Hepatocyte (in vitro differentiated cells): ENCODE measurements at places on chromosomes 13 and 19. TPM values are rescaled to one million over a fixed set of nuclear protein-coding genes. Genes with fewer than 3 reads are reported as not detected.

DNA sequence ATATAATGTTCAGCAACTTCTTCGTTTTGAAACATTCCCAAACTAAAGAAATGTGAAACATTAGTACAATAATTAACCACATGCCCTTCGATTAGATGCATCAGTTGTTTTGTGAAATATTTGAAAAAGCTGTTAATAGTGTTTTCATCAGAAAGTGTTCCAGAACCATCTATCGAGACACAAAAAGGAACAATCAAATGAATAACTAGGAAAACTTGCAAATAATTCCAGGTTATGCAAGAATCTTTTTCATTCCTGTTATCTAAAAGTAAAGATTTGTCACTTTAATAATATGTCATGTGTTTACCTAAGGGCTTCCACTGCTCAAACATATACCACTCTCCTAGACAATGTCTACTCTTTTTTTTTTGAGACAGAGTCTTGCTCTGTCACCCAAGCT lies 904.2 kb upstream of the MIR17HG start:
- no peaks in the 10 kb centered on the region for H3K36me3 ChIP-seq
- H3K4me3 ChIP-seq = no peak overlapping the region
- no peaks in the 10 kb centered on the region for H3K4me1 ChIP-seq
- H3K27ac ChIP-seq = no peak overlapping the region
- no peak for DNase-seq

GRCh38 chr19:2478756-2479555 lies 3.0 kb downstream of the GADD45B start:
- peaks cover 20% of the 10 kb centered on the region for H3K4me1 ChIP-seq
- DNase-seq = peak; percentile 85
- no peaks in the 10 kb centered on the region for H3K36me3 ChIP-seq
- no peaks in the 10 kb centered on the region for H3K27me3 ChIP-seq

DNA sequence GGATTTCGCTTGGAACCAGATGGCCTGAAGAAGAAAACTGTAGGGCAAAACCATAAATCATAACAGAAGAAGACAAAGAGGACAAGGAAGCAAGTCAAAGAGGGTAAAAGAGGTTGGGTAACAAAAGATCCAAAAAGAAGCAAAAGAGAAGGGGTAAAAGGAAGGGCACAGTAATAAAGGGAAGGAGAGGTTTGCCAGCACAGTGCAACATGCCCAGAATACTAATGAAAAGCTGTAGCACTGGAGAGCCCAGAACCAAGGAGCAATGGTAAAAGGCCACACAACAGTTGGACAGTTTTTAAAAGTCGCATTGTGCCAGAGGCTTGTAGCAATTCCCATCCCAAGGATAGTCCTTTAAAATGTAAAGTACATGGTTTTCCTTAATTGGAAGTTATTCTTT lies 506.6 kb downstream of the PCDH9 start:
- no peaks in the 10 kb centered on the region for H3K27me3 ChIP-seq
- no peaks in the 10 kb centered on the region for H3K4me1 ChIP-seq
- no peaks in the 10 kb centered on the region for H3K36me3 ChIP-seq

- peak overlapping the region; percentile 96 for H3K27ac ChIP-seq
- peaks cover 15% of the 10 kb centered on the region for H3K4me1 ChIP-seq
- H3K27me3 ChIP-seq = no peaks in the 10 kb centered on the region
Measured at GRCh38 chr19:18833849-18834643, 2.3 kb downstream of the UPF1 start.

DNA sequence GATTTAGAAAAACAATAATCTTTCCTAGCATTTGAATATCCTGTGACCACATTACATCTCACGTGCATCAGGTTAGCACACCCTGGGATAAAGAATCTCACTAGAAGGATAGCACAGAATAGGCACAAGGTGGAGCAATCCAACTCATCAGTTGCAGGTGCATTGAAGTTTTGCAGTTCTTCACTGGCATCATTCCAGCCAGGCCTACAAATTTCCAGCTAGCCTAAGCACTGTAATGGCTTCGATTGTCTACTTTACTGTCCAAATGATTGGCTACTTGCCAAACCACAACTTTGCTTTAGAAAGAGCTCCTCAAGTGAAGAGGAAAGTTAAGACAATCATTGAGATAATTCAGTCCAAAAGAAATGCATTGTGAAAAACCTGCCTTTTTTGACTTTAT lies 89.5 kb downstream of the SPRY2 start:
- H3K4me3 ChIP-seq = no peak overlapping the region
- H3K27ac ChIP-seq = no peak overlapping the region
- no peaks in the 10 kb centered on the region for H3K27me3 ChIP-seq

GRCh38 chr19:2064788-2065524 lies 13.9 kb upstream of the MKNK2 start:
- no peaks in the 10 kb centered on the region for H3K36me3 ChIP-seq
- H3K4me3 ChIP-seq = no peak overlapping the region
- no peaks in the 10 kb centered on the region for H3K27me3 ChIP-seq
- DNase-seq = peak; percentile 3
- peaks cover 25% of the 10 kb centered on the region for H3K4me1 ChIP-seq

- no peaks in the 10 kb centered on the region for H3K36me3 ChIP-seq
- DNase-seq = peak; percentile 84
- no peak overlapping the region for H3K4me3 ChIP-seq
Measured at GRCh38 chr13:39612023-39612637, 9.1 kb upstream of the LHFPL6 start.

DNA sequence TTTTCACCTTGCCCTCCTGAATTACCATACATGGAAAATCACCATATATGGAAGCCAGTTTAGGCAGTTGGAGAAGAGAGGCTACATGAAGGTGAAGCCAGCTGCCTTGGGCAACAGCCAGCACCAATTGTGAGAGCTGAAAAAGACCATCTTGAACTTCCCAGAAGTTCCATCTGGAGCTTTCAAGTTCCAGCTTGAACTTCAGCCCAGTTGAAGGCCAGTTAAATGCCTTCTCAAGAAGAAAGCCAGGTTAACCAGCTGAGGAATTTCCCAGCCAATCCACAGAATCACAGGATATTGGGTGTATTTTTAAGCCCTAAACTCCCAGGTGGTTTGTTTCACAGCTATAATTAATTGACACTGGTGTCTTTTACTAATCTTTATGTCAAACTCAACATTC lies 713.6 kb upstream of the MIR17HG start:
- H3K27me3 ChIP-seq = no peaks in the 10 kb centered on the region
- H3K36me3 ChIP-seq = no peaks in the 10 kb centered on the region
- DNase-seq = no peak
- no peak overlapping the region for H3K4me3 ChIP-seq
- H3K27ac ChIP-seq = no peak overlapping the region

DNA sequence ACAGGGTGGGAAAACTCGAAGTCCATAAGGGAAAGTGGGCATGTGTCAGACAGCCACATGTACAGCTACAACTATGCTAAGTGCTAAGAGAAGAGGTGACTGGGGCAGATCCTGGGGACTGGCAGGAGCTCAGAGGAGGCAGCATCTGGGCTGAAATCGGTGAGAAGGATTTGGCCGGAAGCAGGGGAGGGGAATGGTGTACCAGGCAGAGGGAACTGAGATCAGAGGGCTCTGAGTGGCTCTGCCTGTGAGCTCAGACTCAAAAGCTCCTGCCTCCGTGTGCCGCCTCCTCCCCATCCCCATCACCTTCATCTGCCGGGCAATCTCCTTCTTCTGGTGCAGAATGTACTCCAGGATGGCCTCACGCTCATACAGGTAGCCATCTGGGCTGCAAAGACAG lies 21.8 kb downstream of the NOSIP start:
- no peaks in the 10 kb centered on the region for H3K36me3 ChIP-seq
- H3K4me1 ChIP-seq = peaks cover 5% of the 10 kb centered on the region
- DNase-seq = no peak
- no peak overlapping the region for H3K4me3 ChIP-seq
- H3K27me3 ChIP-seq = no peaks in the 10 kb centered on the region

DNA sequence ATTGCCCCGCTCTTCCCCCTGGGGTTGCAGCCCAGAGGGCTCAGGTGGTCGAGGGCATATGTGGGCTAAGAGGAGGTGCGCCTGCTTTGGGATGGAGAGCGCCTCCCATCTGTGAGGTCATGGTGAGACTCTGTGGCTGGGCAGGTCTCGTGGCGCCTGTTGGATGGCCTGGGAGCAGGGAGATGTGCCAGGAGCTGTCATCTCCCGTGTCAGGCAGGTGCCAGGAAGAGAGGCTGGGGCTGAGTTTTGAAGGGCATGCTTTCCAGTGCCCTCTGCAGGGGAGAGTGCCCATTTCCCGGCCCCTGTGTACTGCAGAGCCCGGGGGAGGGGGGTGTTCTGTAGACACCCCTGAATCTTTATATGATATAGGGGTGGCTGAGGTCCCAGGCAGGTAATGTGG lies 2.8 kb downstream of the WTIP start:
- DNase-seq = no peak
- no peak overlapping the region for H3K27ac ChIP-seq
- H3K4me1 ChIP-seq = peaks cover 11% of the 10 kb centered on the region
- H3K27me3 ChIP-seq = no peaks in the 10 kb centered on the region
- H3K36me3 ChIP-seq = no peaks in the 10 kb centered on the region
- H3K4me3 ChIP-seq = no peak overlapping the region

DNA sequence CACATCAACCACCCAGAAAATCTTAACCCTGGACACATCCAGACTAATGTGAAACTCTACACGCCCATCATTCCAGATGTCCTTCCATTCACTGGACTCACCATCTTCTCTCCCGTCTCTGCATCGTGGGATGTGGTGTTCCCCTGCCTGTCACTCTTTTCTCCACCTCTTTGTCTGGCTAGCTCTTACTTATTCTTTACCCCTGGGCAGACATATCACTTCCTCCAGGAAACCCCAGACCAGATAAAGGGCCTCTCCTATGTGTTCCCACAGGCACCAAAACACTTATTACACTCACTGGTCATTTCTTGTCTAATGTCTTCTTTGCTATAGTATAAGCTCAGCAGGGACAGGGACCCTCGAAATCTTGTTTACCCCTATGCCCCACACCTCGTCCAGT lies 109.3 kb upstream of the IPO5 start:
- DNase-seq = no peak
- no peak overlapping the region for H3K4me3 ChIP-seq
- H3K4me1 ChIP-seq = no peaks in the 10 kb centered on the region
- H3K27me3 ChIP-seq = peaks cover 5% of the 10 kb centered on the region

DNA sequence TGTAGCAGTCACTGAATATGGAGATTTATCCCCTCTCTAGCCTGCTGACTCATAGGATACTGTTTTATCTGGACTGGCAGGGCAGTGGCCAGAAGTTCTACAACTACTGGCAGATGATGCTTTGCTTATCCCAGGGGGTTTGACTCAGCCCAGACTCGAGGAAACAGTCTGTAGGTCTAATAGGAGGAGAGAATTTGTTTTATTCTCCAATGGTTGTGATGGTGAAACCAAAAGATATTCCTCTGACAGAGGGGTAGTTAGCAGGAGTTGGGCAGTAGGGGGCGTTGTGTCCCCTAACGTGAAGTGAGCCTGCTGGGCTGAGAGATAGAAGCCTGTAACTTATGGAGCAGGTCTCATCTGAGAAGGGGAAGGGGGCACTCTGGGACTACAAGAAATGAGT lies 74.9 kb downstream of the WTIP start:
- peak; percentile 23 for DNase-seq
- no peaks in the 10 kb centered on the region for H3K4me1 ChIP-seq
- no peak overlapping the region for H3K4me3 ChIP-seq
- no peaks in the 10 kb centered on the region for H3K36me3 ChIP-seq

DNA sequence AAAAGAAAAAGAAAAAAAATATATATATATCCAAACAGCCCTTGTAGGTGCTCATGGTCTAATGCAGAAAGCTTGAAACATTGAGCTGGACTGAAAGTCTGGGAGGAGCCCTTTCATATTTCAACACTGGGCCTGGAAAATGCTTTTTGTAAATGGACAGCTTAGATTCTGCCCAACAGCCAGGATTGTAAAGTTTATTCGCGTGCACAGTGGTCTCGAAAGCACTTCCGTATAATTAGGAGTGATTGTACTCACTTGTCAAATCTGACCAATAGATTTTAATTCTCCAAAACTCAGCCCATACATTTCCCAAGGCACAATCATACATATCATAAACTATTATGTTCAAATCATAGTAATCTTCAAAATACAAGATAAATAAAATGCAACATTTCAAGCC lies 260.1 kb downstream of the COL4A1 start:
- H3K36me3 ChIP-seq = no peaks in the 10 kb centered on the region
- no peak overlapping the region for H3K4me3 ChIP-seq
- H3K4me1 ChIP-seq = peaks cover 10% of the 10 kb centered on the region
- no peak overlapping the region for H3K27ac ChIP-seq
- no peaks in the 10 kb centered on the region for H3K27me3 ChIP-seq

- peak overlapping the region; percentile 94 for H3K27ac ChIP-seq
- peak; percentile 74 for DNase-seq
- H3K27me3 ChIP-seq = no peaks in the 10 kb centered on the region
- H3K4me1 ChIP-seq = peaks cover 34% of the 10 kb centered on the region
- no peaks in the 10 kb centered on the region for H3K36me3 ChIP-seq
Measured at GRCh38 chr19:511101-511851, 4.0 kb downstream of the TPGS1 start.

DNA sequence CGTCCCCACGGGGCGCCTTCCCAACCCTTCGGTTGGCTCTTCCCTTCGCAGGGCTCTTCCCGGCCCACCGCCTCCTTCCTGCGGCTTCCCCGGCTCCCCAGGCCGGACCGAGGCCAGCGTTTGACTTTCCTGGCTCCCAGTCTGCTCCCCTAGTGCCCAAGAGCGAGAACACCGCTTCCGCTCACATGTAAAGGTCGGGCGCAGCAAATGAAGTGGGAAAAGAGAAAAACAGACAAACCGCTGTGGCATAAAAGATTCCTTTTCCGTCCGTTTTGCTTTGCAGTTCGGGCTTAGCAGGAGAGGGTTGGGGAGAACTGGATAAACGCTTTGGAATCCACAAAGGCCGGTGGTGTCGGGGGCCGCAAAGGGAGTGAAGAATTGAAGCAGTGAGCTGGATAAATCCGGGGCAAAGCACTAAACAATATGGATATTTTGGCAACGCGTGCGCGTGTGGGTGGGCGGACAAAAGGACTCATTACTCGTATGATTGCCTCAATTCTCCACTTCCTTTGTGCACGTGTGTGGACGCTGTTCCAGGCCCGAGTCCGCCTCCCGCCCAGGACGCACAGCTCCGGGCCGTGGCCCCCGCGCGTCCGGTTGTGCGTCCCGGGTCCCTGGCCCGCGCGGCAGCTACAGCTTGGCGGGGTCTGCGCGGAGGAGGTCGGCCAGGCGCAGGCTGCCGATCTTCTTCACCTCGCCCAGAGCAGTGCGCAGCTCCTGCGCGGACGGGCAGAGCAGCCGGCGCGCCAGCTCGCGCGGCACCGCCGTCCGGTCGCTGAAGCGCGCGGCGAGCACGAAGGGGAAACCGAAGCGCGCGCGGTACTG lies 8.6 kb upstream of the CDX2 start:
- H3K27ac ChIP-seq = peak overlapping the region; percentile 90
- no peaks in the 10 kb centered on the region for H3K4me1 ChIP-seq
- no peak for DNase-seq
- peak overlapping the region; percentile 36 for H3K4me3 ChIP-seq
- peaks cover 97% of the 10 kb centered on the region for H3K27me3 ChIP-seq

The SACS gene
- total RNA-seq = 28.8 and 29.9 TPM in 2 replicates

The VSTM2B gene
- total RNA-seq = 0.47 and 1.2 TPM in 2 replicates

The CNN1 gene
- total RNA-seq = 12.1 and 20.1 TPM in 2 replicates

The KLK14 gene
- total RNA-seq = 0.13 TPM in 1 of 2 replicates, not detected in the other

The CDC42EP5 gene
- total RNA-seq = 43.1 and 46.8 TPM in 2 replicates

The SIAH3 gene
- 0.04 and 0.23 TPM in 2 replicates for total RNA-seq

The DYRK1B gene
- total RNA-seq = 10.5 and 12.2 TPM in 2 replicates
